ENCODE measurements at places on chromosomes 12 and 14.

GRCh38 chr12:24608637-24609285, 340.1 kb downstream of the BCAT1 start:
- no peak for DNase-seq

DNA sequence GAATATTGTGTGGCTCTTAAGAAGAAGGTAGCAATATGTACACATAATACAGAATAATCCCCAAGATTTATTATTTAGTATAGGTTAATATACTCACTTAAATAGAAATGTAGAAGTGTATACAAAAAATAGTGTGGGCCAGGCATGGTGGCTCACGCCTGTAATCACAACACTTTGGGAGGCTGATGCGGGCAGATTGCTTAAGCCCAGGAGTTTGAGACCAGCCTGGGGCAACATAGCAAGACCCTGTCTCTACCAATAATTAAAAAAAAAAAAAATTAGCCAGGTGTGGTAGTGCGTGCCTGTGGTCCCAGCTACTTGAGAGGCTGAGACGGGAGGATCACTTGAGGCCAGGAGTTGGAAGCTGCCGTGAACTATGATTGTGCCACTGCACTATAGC, 15.3 kb upstream of the HVCN1 start:
- DNase-seq, result no peak

GRCh38 chr12:68743356-68743755, 2.6 kb upstream of the SLC35E3 start:
- no peak for DNase-seq

- no peak for DNase-seq
Observed at GRCh38 chr14:88470542-88471440, 84.0 kb downstream of the PTPN21 start.

- no peak for DNase-seq
Observed at GRCh38 chr14:75279763-75280290, 1.2 kb downstream of the FOS start.

DNA sequence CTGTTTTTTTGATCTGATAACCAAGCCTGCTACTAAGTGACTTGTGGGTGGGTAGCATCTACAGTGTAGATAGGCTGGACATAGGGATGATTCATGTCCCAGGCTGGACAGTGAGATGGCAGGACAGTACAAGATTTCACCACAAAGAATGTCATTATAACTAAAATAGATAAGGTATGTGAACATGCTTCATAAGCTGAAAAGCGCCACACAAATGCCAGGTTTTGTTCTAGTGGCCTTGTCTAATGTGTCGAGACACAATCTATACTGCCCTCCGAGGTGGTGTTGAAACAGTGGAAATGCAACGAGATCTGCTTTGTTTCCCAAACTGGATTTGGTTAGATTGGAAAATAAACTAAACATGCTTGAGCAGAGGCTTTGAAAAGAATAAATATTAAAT, 4.4 kb downstream of the LGALS3 start:
- DNase-seq, result no peak

DNA sequence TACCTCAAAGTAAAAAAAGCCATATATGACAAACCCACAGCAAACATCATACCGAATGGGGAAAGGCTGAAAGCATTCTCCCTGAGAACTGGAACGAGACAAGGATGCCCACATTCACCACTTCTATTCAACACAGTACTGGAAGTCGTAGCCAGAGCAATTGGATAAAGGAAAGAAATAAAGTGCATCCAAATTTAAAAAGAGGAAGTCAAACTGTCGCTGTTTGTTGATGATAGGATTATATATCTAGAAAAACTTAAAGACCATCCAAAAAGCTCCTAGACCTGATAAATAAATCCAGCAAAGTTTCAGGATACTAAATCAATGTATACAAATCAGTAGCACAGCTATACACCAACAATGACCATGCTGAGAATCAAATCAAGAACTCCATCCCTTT, 5.2 kb downstream of the NDUFA12 start:
- DNase-seq, result no peak

- DNase-seq, result no peak
Observed at GRCh38 chr14:53954551-53955228, 1.9 kb downstream of the BMP4 start.

- no peak for DNase-seq
Observed at GRCh38 chr12:46210873-46211439, 57.9 kb downstream of the SLC38A1 start.

GRCh38 chr12:19010087-19010486, 119.4 kb upstream of the PLEKHA5 start:
- DNase-seq, result no peak

GRCh38 chr12:94973221-94973620, 30.3 kb downstream of the NDUFA12 start:
- no peak for DNase-seq

DNA sequence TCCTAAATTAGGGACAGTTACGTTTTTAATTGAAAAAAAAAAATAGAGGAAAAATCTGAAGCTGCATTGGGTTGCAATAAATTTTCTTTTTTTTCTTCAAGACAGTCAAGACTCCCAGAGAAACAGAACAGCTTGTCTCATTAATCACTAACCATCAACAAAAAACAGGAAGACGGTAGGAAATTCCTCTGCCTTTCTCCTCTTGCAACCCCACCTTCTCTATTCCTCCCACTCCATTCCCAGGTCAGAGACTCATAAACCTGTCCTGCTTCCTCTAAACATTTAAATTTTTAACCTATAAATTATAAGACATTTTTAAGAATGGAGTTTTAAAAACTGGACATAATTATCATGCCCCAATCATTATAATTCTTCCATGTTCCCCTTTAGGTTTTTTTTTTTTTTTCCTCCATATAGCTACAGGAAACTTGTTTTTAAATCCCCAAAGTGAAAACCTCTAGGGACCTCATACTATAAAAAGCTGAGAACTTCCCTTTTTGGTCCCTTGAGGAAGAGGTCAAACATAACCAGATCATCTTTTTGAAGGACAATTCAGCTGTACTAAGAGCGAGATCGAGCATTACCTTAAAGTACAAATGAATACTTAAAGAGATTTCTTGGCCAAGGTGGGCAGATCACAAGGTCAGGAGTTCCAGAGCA, 36.0 kb downstream of the CPM start:
- DNase-seq, result no peak

GRCh38 chr12:96981911-96982310, 74.9 kb downstream of the NEDD1 start:
- no peak for DNase-seq

DNA sequence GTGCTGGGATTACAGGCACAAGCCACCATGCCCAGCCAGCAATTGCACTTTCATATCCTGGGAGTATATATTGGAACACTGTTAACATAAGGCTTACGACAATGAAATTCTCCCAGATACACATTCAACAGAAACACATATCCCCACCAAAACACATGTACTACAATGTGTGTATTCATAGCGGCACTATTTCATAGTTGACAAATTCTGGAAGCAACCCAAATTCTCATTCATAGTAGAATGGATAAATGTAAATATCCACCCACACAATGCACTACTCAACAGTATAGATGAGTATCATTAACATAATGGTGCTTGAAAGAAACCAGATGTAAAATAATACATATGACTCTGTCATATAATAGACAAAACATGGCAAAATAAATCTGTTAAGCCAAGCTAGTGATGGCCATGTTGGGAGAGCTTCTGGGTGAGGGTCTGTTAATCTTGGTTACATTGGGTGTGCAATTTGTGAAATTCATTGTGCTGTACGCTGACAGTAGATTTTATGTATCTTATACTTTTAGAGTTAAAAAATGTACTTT, 2.6 kb upstream of the DNAAF2 start:
- DNase-seq, result no peak

DNA sequence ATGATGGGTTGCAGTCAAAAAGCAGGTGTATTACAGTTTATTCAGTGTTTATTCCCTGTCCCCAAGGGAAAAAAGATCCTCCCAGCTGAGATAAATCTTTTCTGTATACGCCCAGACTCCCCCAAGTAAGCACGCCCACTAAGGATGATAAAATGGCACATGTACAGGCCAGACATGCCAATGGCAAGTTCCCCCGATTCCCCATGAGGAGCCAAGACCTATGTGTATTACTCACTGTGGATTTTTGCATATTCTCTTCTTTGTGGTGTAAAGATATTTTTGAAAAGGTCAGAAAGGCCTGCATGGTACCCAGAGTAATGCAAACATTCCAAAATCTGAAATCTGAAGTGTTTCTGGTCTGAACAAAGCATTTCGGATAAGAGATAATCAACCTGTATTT, 22.2 kb downstream of the NR2C1 start:
- DNase-seq, result no peak

GRCh38 chr12:112901271-112901670, 5.5 kb upstream of the OAS1 start:
- no peak for DNase-seq

GRCh38 chr12:67147447-67147846, 121.7 kb upstream of the CAND1 start:
- no peak for DNase-seq

- no peak for DNase-seq
Observed at GRCh38 chr12:51863933-51864832, 15.7 kb upstream of the FIGNL2 start.

DNA sequence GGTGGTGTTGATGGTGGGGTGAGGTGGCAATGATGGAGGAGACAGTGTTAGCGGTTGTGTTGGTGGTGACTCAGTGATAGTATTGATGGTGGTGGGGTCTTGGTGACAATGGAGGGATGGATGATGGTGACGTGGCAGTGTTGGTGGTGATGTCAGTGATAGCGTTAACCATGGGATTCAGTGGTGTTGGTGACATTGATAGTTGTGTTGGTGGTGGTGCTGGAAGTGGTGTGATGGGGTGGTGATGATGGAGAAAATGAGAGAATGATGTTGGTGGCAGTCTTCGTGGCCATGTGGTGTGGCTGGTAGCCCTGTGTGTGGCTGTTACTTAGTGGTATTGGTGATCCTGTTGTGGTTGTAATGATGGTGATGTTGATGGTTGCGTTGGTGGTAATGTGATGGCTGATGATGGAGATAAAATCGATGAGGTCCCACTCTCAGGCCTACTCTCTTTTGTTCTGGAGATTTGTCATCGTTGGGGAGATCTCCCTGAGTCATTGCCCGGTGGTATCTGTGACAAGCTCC, 2.6 kb downstream of the DTX1 start:
- no peak for DNase-seq

GRCh38 chr12:40650038-40650704, 42.1 kb upstream of the CNTN1 start:
- no peak for DNase-seq

GRCh38 chr12:48958049-48958388, 732 bp upstream of the ARF3 start:
- DNase-seq, result no peak

DNA sequence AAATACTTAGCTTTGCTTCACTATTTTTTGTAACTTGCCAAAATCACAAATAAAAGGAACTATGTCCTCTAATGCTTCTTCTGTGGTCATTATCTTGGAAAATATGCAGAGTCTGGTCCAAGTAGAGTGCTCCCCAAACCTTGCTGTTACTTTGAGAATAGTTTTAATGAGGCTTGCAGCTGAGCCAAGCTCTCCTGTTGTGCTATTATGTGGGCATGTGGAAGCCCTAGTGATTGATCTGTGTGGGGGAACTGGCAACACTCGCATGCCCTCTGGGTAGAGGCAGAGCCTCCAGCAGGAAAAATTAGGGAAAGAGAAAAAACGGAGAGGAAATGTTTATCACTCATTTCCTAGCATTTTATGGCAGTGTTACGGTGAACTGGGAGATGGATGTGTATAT, 473.1 kb downstream of the EGLN3 start:
- DNase-seq, result no peak

DNA sequence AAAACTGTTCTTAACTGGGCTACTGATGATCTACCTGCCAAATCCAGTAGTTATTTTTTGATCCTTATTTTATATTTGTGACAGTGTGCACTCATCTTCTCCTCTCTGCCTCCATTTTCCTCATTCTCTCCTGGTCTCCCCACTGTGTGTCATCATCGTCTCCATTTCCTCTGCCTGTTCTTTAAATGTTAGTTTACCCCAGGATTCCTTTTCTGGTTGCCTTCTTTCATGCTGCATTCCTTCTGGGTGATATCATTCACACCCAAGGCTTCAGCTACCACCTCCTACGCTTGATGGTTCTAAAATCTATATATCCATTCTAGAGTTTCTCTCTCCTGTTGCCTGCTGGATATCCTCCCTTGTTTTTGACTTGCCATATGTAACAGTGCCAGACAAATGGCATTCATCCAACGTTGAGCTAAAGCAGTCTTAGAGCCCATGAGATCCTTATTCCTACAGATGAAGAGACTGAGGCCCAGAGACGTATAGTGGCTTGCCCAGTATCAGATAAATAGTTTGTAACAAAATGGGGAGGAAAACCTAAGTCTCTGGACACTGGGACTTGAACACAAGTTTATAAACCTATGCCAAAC, 109.5 kb downstream of the DIP2B start:
- no peak for DNase-seq

DNA sequence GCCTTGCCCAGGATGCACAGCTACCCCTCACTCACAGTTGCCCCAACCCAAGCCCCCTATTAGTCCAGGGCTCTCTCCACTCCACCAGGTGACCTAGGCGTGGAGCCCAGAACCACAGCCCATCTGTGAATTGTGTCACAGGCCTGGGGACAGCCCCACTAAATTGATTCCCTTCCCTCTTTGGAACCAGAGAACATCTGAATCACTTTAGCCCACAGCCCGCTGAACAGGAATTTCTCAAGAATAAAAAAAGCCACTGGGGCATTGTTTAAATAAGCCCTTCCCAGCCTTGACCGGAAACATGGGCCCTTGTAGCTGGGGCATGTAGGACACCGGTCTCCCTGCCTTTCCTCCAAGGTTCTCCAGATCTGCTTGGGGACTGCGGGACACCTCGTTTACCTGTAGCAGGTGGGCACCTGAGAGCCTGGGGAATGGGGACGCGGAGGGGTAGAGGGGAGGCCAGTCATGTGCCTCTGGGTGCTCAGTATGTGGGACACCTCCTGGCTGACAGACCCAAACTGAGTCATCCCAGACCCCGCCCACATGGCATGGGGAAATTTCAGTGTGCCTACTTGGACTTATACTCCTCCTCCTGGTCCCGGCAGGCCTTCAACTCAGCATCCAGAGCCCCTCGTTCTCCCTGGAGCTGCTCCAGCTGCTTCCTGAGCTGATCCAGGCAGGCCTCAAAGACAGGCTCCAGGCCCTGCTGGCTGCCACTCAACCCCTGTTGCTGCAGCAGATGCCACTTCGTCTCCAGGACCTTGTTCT, 1.3 kb downstream of the KRT78 start:
- DNase-seq, result no peak

GRCh38 chr14:75847584-75847983, 134.2 kb downstream of the TGFB3 start:
- DNase-seq, result no peak

DNA sequence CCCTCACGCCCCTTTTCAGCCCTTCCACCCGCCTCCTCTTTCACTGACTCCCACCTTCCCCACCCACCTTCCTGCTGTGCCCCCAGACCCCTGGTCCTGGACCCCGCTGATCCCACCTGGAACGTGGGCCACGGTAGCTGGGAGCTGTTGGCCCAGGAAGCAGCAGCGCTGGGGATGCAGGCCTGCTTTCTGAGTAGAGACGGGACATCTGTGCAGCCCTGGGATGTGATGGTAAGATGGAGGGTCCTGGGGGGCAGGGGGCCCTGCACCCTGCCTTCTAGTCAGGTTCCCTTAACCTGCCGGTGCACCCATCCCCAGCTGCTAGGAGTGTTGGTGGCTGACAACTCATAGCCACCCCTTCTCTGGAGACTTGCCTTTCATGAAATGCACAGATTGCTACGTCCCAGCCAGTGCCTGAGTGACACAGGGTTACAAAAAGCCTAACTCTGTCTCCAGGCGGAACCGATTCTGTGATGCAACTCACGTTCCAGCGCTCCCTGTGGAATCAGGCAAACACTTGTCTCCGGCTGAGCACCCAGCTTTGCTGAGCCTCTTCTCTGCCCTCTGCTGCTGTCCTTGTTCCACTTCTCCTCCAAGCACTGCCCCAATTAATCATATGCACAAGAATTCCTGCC, 15.0 kb upstream of the OAS2 start:
- DNase-seq, result no peak

- DNase-seq, result no peak
Observed at GRCh38 chr12:33988913-33989312, 33.4 kb upstream of the ALG10 start.

Data from CD4-positive, alpha-beta memory T cell (primary cell).